Right lobe of liver (tissue), 6 donors: ENCODE measurements at places on chromosomes 16 and 17. TPM values are rescaled to one million over a fixed set of nuclear protein-coding genes. Genes with fewer than 3 reads are reported as not detected.
A peak's percentile ranks its signal among the peaks of the same experiment; 100 is the strongest.

DNA sequence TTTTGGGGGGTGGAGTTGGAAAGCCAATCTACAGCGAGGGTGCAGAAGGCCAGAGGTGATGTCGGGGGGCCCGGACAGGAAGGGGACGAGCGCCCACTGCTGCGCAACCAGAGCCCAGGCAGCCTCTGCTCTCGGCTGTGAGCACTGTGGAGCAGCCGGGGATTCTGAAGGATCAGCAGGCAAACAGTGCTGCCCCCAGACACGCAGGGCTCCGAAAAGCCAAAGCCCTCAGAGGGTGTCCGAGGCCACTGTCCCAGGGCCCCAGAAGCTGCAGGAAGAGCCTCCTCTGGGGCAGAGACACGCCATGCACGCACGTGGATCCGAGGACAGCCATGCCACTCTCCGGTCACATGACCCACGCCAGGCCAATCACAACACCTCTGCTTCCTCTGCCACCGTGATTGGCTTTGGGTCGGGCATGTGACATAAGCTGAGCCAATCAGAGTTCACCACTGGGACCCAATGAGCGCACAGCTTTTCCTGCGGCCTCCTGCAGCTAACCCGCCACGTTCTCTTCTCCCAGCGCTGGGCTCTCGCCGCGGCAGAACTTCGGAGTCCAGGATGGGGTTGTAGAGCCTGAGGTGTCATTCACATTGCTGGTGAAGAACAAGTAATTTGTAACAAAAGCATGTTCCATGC is 40.7 kb downstream of the ACTG1 start:
- H3K36me3 ChIP-seq = no peaks in the 10 kb centered on the region
- H3K4me1 ChIP-seq = no peaks in the 10 kb centered on the region
- H3K27me3 ChIP-seq = no peaks in the 10 kb centered on the region
- no peak for DNase-seq
- no peak overlapping the region for H3K27ac ChIP-seq

DNA sequence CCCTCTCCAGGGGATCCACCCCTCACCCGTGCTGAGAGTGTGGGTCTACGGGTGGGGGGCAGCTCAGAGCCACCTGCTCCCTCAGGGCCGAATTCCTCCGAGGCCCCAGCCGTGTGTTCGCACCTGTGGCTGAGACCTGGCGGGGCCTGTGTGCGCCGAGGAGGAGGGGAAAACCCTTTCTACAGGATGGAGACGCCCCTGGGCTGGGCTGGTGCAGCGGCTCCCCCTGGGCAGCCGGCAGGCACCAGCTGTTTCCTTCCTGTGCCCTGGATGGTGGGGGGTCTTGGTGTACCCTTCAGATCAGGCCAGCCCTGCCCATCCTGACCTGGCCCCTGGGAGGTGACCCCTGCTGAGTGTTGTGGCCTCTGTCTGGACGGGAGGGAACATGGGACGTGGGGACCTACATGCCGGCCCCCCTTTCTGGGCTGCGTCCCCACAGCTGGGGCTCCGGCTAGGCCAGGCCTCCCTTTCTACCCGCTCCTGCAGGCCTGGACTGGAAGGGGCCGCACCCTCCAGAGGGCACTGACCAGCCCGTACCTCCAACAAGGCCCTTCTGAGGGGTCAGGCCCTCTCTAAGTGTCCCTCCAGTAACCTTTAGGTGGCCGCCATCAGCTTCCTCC is 28.3 kb upstream of the PABPN1L start:
- DNase-seq = no peak
- H3K36me3 ChIP-seq = no peaks in the 10 kb centered on the region
- H3K27me3 ChIP-seq = no peaks in the 10 kb centered on the region
- no peaks in the 10 kb centered on the region for H3K4me1 ChIP-seq

GRCh38 chr17:27930000-27930399 is 36.8 kb upstream of the LYRM9 start:
- DNase-seq = no peak
- H3K4me1 ChIP-seq = no peaks in the 10 kb centered on the region
- no peak overlapping the region for H3K4me3 ChIP-seq
- no peaks in the 10 kb centered on the region for H3K36me3 ChIP-seq
- H3K27me3 ChIP-seq = no peaks in the 10 kb centered on the region
- H3K27ac ChIP-seq = no peak overlapping the region

DNA sequence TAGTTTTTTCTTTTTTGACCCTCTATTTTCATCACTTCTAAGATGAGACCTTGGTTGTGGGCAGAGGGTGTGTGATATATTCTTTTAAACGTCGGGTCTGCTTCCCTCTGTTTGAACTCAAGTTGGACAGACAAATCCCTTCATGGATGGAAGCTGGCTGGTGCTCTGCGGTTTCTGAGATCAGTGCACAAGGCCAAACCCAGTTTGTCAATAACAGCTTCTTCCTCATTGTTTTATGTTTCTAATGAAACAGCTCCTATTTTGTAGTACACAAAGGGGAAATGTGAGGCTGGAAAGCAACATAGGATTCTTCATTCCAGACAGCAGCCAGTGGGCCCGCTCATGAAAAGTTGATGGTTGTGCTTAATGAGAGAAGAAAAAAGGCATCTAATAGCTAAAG is 159.6 kb downstream of the PRKCA start:
- no peaks in the 10 kb centered on the region for H3K36me3 ChIP-seq
- H3K4me1 ChIP-seq = no peaks in the 10 kb centered on the region
- no peak for DNase-seq
- no peak overlapping the region for H3K4me3 ChIP-seq
- H3K27me3 ChIP-seq = no peaks in the 10 kb centered on the region
- H3K27ac ChIP-seq = no peak overlapping the region

- no peaks in the 10 kb centered on the region for H3K27me3 ChIP-seq
- no peak overlapping the region for H3K27ac ChIP-seq
- DNase-seq = no peak
- no peaks in the 10 kb centered on the region for H3K4me1 ChIP-seq
- no peaks in the 10 kb centered on the region for H3K36me3 ChIP-seq
These were observed 291.1 kb downstream of the FOXL1 start for GRCh38 chr16:86869288-86870022.

DNA sequence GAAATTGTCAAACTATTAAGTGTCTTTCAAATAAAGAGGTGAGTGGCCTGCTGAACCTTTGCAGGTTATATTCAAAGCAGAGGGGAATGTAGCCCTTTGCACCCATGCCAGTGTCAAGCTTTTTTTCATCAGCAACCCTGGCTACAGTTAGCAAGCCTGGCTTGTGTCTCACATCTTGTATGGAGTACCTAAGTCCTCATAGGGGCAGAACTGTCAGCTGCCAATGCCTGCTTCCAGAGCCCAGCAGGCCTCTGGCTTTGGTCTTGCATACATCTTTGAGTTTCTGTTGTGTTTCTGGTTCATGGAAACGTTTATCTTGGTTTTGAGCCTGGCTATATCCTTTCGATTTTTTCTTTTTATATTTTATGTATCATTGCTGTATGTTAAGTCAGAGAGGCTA is 26.8 kb downstream of the REXO5 start:
- DNase-seq = no peak
- H3K36me3 ChIP-seq = no peaks in the 10 kb centered on the region
- no peak overlapping the region for H3K27ac ChIP-seq
- H3K4me3 ChIP-seq = no peak overlapping the region

DNA sequence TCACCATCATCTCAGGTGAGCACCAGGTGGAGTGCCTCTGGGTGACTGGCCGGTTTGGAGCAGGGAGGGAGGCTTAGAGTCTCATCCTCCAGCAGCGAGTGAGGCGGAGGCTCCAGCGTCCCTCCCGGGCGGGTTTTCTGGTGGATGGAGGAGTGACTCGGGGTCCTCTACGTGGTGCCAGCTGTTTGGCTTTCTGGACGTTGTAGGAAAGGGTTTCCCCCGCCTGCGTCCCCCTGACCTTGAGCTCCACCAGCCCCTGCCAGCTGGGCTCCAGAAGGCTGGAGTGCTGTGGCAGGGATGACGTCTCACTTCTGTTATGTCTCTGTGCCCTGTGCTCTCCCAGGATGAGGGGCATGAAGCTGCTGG is 522 bp downstream of the DNASE1 start:
- no peak overlapping the region for H3K27ac ChIP-seq
- no peak overlapping the region for H3K4me3 ChIP-seq
- H3K27me3 ChIP-seq = no peaks in the 10 kb centered on the region
- peak; percentile 49 for DNase-seq
- no peaks in the 10 kb centered on the region for H3K4me1 ChIP-seq

- H3K27ac ChIP-seq = no peak overlapping the region
- no peak overlapping the region for H3K4me3 ChIP-seq
- no peak for DNase-seq
- peaks cover 32% of the 10 kb centered on the region for H3K36me3 ChIP-seq
- H3K4me1 ChIP-seq = no peaks in the 10 kb centered on the region
These were observed 34.8 kb downstream of the IST1 start for GRCh38 chr16:71930013-71930563.

DNA sequence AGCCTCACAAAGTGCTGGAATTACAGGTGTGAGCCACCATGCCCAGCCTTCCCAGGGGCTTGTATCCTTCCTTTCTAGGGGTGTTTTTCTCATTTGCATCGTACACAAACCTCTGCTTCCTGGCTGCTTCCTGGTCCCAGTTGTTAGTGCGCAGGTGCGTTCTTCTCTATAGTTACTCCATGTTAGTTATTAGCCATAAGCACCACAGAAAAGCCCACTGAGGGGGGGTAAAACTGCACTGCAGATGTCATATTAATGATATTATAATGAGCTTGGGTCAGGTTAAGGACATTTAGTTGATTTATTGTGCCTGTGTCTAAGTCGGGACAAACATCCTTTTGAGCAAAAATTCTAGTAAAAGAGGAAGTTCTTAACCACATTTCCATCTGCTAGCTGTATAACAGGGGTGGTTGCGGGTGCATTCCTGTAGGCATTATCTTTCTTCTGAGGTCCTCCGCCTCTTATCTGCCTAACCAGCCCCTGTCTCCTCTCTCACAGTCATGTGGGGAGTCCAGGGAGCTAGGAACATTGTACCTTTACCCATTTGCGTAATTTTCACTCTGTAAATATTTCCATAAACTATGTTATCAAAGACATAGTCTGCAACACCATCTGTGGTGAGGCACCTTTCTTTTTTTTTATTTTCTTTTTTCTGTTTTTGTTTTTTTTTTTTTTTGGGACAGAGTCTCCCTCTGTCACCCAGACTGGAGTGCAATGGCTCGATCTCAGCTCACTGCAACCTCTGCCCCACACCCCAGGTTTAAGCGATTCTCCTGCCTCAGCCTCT is 23.6 kb upstream of the ATF7IP2 start:
- peak overlapping the region; percentile 86 for H3K27ac ChIP-seq
- peak; percentile 62 for DNase-seq
- no peaks in the 10 kb centered on the region for H3K27me3 ChIP-seq
- H3K36me3 ChIP-seq = no peaks in the 10 kb centered on the region

DNA sequence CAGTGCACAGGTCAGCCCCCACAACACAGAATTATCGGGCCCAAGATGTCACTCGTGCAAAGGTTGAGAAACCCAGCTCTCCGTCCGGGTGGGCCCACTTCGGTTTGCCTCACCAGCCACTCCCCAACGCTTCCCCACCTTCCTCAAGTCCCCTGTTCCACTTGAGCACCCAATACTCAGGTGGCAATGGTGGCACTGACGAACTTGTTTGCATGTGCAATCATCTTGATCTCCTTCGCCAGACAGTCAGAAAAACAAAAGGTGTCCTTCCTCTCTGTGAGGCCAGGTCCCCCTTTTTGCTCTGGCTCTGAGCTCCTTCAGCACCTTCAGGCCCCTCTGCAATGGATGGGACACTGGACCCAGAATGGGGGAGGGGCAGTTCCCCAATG is 3.7 kb downstream of the GGA2 start:
- DNase-seq = no peak
- H3K4me3 ChIP-seq = no peak overlapping the region
- no peak overlapping the region for H3K27ac ChIP-seq

GRCh38 chr17:76497979-76498875 is 3.0 kb downstream of the RHBDF2 start:
- DNase-seq = peak; percentile 89
- peak overlapping the region; percentile 26 for H3K4me3 ChIP-seq
- H3K27ac ChIP-seq = peak overlapping the region; percentile 78
- no peaks in the 10 kb centered on the region for H3K27me3 ChIP-seq
- H3K4me1 ChIP-seq = peaks cover 7% of the 10 kb centered on the region

GRCh38 chr16:78655331-78656113 is 556.1 kb downstream of the WWOX start:
- H3K36me3 ChIP-seq = no peaks in the 10 kb centered on the region
- no peaks in the 10 kb centered on the region for H3K27me3 ChIP-seq
- no peaks in the 10 kb centered on the region for H3K4me1 ChIP-seq
- no peak overlapping the region for H3K4me3 ChIP-seq

DNA sequence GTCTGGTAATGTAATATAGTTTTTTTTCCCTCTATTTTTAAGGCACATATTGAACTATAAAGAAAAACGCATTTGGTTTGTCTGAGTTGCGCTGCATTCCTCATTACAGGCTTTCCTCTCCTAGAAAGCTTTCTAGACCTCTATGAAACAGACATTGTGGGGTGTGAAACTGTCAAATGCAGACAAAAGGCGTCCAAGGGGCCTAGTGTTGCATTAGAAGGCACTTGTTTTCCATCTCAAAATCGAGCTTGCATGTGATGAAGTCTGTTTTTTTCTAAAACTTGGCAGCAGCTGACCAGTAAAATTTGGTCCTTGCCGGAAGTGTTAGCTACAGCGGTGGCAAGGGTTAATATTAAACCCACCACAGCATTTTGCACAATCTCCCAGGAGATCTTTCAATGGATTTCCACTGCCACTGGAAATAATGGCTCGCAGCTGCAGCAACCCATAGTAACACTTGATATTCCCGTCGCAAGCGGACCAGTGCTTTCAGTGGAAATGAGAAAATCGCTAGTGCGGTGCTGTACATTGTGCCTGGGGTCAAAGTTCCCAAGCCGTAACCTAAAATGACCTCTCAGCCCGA is 602.6 kb downstream of the KCNJ2 start:
- no peak for DNase-seq
- H3K27ac ChIP-seq = no peak overlapping the region
- no peak overlapping the region for H3K4me3 ChIP-seq
- no peaks in the 10 kb centered on the region for H3K36me3 ChIP-seq
- H3K4me1 ChIP-seq = no peaks in the 10 kb centered on the region
- H3K27me3 ChIP-seq = no peaks in the 10 kb centered on the region

- H3K27ac ChIP-seq = no peak overlapping the region
- H3K4me1 ChIP-seq = peaks cover 19% of the 10 kb centered on the region
- H3K27me3 ChIP-seq = no peaks in the 10 kb centered on the region
- H3K4me3 ChIP-seq = peak overlapping the region; percentile 78
- DNase-seq = no peak
These were observed 385 bp downstream of the CFAP119 start for GRCh38 chr16:30761427-30761927.

DNA sequence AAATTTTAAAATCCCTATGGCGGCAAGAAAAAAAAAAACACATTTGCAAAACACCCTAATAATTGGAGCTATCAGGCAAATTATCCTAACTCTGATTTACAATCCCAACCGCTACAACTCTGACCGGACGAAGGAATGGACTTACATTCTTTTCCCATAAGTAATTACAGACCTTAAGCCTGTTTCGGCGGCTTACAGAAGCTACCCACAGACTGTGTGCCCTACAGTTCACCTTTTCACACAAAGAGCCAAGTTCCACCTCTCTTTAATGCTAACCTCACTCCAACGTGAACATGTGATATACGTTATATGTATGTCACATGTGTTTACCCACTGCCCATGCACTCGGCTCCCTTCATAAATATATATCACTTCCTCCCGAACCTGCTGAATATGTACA is 8.7 kb upstream of the MEAK7 start:
- DNase-seq = no peak
- no peaks in the 10 kb centered on the region for H3K27me3 ChIP-seq
- no peak overlapping the region for H3K27ac ChIP-seq

- H3K4me3 ChIP-seq = peak overlapping the region; percentile 32
- no peaks in the 10 kb centered on the region for H3K27me3 ChIP-seq
- DNase-seq = peak; percentile 78
- H3K36me3 ChIP-seq = no peaks in the 10 kb centered on the region
- H3K4me1 ChIP-seq = no peaks in the 10 kb centered on the region
- H3K27ac ChIP-seq = no peak overlapping the region
These were observed 40.8 kb upstream of the BHLHA9 start for GRCh38 chr17:1229349-1229899.

The KRT12 gene
- not detected for total RNA-seq

The HP gene
- total RNA-seq = 58,242 TPM

The KRT25 gene
- not detected for total RNA-seq

The SLFN11 gene
- total RNA-seq = 5.3 TPM
